Daoy (cell line): ENCODE measurements at places on chromosomes 7 and 10.

- no peak for DNase-seq
These were observed 693.3 kb upstream of the GRM3 start for GRCh38 chr7:85950418-85950817.

- no peak for DNase-seq
These were observed 111.1 kb downstream of the CPED1 start for GRCh38 chr7:121099572-121099971.

DNA sequence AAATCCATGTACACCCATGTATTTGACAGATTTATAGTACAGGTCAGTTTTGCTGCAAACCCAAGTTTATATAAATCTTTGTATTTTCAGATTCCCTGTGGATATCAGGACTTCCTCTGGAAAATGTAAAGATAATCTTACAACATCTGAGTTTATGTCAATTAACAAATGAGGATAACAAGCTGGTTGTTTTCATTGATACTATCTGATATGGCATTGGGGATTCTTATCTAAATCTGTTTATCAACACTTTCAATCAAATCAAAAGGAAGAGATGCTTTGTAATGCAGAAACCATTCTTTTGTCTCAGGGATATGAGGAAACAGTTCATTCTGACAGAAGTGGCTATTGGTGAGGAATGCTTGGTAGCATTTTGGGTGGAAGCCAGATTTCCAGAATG is 64.9 kb upstream of the FAM204A start:
- DNase-seq = no peak

GRCh38 chr10:104434601-104435000 is 81.0 kb downstream of the CFAP58 start:
- no peak for DNase-seq

- no peak for DNase-seq
These were observed 144.3 kb upstream of the INHBA start for GRCh38 chr7:41847151-41847550.
